ENCODE measurements at places on chromosomes 1 and 21.
A peak's percentile ranks its signal among the peaks of the same experiment; 100 is the strongest.

- no peak for DNase-seq
Measured at GRCh38 chr1:233714631-233715217, 100.8 kb downstream of the KCNK1 start.

- no peak for DNase-seq
Measured at GRCh38 chr1:167821969-167822685, 91.8 kb downstream of the ADCY10 start.

DNA sequence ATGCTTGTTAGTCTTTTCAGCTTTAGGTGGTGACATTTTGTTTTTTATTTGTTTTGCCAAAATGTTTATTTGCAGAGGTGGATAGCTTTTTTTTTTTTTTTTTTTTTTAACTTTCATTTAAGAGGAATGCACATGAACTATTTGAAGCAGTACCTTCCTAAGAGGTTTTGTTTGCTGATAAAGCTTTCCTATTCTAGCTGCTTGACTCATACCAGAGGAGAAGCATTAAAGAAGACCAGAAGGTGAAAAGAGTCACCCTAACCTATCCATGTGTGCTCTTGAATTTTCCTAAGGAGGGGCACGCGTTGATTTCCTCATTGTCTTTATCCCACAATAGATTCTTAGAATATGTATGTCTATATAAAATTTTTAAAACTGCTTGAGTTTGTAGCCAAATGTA, 57.7 kb downstream of the PRDM2 start:
- DNase-seq = no peak

- DNase-seq = no peak
Measured at GRCh38 chr1:226535666-226536065, 12.9 kb upstream of the STUM start.

- DNase-seq = no peak
Measured at GRCh38 chr1:116835161-116835560, 74.6 kb upstream of the PTGFRN start.

GRCh38 chr1:69737527-69738185, 169.9 kb downstream of the LRRC7 start:
- DNase-seq = peak; percentile 73

DNA sequence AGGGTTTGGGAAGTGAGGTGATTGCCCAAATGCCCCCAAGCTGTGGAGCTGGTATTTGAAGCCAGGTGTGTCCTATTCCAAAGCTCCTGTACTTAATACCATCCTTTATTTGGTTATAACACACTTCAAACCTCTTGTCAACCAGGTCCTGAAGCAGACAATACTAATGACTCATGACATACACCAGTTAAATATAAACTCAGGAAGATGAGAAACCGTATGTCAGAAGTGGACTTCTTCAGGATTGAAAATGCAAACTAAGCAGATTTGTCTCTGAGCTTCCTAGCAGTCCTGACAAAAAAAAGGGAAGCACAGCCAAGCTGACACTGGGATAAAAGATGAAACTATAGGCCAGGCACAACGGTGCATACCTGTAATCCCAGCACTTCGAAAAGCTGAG, 70.6 kb downstream of the ALPL start:
- no peak for DNase-seq

GRCh38 chr1:168910403-168910802, 181.4 kb upstream of the DPT start:
- no peak for DNase-seq

DNA sequence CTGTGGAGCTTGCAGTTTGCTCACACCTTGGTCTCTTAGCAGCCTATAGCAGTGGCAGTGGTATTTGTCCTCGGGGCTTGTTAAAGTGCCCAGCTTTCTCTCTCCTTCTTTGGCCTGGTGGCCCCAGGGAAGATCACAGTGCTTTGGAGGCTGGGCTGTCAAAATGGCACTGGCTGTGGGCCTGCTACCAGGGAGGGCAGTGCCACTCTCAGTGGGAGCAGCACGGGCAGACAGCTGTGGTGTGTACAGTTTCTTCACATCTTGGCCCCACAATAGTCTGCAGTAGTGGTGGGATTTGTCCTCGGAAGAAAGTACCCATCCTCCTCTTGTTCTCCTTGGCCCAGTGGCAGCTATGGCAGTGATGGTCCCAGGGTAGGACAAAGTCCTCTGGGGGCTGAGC, 164.4 kb upstream of the GORAB start:
- DNase-seq = no peak
